ENCODE measurements at places on chromosomes 13 and 19.

- DNase-seq: no peak
Measured at GRCh38 chr19:47141695-47142094, 11.1 kb downstream of the SAE1 start.

- DNase-seq: no peak
Measured at GRCh38 chr19:33214596-33214995, 11.1 kb downstream of the SLC7A10 start.

DNA sequence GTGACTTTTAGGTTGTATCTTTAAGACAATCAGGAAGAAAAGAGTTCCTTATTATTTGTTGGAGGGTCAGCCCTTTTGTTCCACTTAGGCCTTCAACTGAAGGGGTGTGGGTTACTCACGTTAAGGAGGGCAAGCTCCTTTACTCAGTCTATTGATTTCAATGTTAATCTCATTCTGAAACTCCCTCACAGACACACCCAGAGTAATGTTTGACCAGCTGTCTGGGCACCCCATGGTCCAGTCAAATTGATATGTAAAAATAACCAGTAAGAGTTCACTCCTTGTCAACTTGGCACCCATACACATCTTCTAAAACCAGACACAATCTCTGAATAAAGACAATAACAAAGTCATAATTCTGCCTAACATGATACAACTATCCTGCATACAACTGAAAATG lies 292.9 kb downstream of the KLF5 start:
- DNase-seq: no peak

- DNase-seq: no peak
Measured at GRCh38 chr19:34284505-34284904, 30.2 kb downstream of the GARRE1 start.

GRCh38 chr13:79404985-79405384 lies 1.1 kb downstream of the RBM26 start:
- no peak for DNase-seq

Data from lung microvascular endothelial cell (primary cell).